Osteocyte (in vitro differentiated cells): ENCODE measurements at places on chromosomes 5 and 9. TPM values are rescaled to one million over a fixed set of nuclear protein-coding genes. Genes with fewer than 3 reads are reported as not detected.

LPAR1 gene
- 119 and 120 TPM in 2 replicates for total RNA-seq

- DNase-seq = no peak
Observed at GRCh38 chr9:12819436-12820185, 44.8 kb downstream of the LURAP1L start.

GRCh38 chr5:126070481-126070880, 352.7 kb upstream of the GRAMD2B start:
- DNase-seq = no peak

- DNase-seq = no peak
Observed at GRCh38 chr5:72790186-72790585, 26.3 kb upstream of the TNPO1 start.

DNA sequence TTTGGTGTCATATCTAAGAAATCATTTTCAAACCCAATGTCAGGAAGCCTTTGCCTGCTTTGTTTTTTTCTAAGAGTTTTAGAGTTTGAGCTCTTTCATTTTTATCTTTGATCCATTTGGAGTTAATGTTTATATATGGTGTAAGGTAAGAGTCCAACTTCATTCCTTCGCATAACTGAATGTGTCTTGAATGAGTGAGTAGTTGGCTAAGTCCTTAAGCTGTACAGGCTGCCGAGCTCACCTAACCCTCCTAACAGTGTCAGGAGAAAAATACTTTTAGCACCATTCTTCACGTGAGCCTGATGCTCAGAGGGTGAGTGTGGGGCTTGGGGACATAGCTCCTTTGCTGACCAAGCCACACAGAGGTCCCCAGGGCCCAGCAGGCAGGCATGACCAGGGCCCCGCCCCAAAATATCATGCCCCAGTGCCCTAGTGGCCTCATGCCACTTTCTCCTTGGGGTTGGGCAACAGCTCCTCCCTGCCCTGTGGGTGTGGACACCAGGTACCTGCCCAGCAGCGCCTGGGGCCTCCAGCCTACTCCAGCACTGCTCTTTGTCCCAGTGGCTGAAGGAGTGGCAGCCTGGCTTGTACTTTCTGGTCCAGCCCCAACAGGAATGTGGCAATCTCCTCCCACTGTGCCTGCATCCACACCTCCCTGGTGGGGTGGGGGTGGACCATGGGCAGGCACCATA, 17.2 kb downstream of the PPARGC1B start:
- no peak for DNase-seq
